Osteocyte (in vitro differentiated cells): ENCODE measurements at places on chromosomes 7 and 10.

- no peak for DNase-seq
- no peak overlapping the region for H3K27ac ChIP-seq
- no peaks in the 10 kb centered on the region for H3K4me1 ChIP-seq
- H3K27me3 ChIP-seq, result peaks cover 2% of the 10 kb centered on the region
- H3K36me3 ChIP-seq, result peaks cover 2% of the 10 kb centered on the region
- no peak overlapping the region for H3K4me3 ChIP-seq
Measured at GRCh38 chr10:13272164-13272571, 27.7 kb downstream of the PHYH start.

GRCh38 chr10:33550811-33551210 lies 216.3 kb upstream of the NRP1 start:
- H3K27me3 ChIP-seq, result peaks cover 57% of the 10 kb centered on the region
- DNase-seq, result no peak
- H3K4me1 ChIP-seq, result no peaks in the 10 kb centered on the region
- no peak overlapping the region for H3K4me3 ChIP-seq
- H3K36me3 ChIP-seq, result no peaks in the 10 kb centered on the region

- H3K27ac ChIP-seq, result no peak overlapping the region
- H3K4me3 ChIP-seq, result no peak overlapping the region
- no peak for DNase-seq
- H3K27me3 ChIP-seq, result peaks cover 3% of the 10 kb centered on the region
- no peaks in the 10 kb centered on the region for H3K4me1 ChIP-seq
Measured at GRCh38 chr10:33396279-33396678, 61.8 kb upstream of the NRP1 start.

DNA sequence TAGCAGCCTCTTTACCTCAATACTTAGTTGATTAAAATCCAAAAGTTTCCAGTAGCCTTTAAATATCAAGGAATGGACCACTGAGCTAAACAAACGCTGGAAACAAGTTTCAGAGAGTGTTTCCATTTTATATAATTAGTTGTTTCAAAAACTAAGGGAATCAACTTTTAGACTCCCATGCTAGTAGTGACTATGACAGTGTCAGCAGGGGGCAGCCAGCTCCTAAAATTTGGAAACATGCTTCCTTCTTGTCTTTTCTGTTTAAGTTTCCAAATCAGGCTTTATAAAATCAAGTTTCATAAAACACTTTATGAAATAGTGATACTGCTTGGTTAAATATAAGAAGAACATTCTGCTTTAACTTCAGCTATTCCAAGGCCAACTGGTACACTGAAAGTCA lies 138.2 kb upstream of the TMEM229A start:
- no peak overlapping the region for H3K27ac ChIP-seq
- no peak for DNase-seq
- peaks cover 4% of the 10 kb centered on the region for H3K4me1 ChIP-seq
- H3K4me3 ChIP-seq, result no peak overlapping the region

GRCh38 chr10:12559578-12560178 lies 210.3 kb downstream of the CAMK1D start:
- peaks cover 9% of the 10 kb centered on the region for H3K4me1 ChIP-seq
- H3K27me3 ChIP-seq, result no peaks in the 10 kb centered on the region
- H3K36me3 ChIP-seq, result peaks cover 8% of the 10 kb centered on the region
- no peak for DNase-seq
- H3K4me3 ChIP-seq, result no peak overlapping the region
- no peak overlapping the region for H3K27ac ChIP-seq

DNA sequence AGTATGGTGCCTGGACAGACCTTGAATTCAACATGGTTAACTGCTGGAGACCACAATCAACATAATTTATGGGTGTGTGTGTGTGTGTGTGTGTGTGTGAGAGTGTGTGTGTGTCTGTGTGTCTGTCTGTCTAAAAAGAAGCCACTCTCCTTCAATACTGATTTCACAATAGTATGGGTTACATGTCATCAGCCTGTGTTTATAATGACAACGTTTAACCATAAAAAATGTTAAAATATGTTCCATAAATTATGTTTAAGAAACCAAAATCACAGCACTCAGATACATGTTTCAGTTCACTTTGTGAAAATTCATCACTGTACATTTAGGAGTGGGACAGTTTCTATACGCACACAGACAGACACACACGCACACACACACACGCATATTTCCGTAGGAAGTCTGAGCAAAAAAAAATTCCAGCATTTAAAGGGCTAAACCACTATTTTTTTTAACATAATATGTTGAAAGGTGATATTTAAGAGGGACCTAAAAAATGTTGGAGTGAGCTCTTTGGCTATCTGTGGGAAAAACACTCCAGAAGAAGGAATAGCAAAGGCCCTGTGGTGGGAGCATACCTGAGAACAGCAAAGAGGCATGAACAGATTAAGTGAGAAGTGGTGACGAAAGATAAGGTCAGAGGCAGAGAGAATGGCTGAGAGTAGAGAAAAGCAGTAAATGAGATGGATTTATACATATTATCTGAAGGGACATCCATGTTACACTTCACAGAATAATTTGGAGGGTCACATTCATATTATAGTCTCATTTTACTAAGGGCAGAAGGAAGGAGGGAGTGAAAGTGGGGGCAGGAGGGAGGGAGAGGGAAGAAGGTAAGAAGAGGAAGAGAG lies 10.9 kb downstream of the PDZD8 start:
- H3K4me1 ChIP-seq, result peaks cover 57% of the 10 kb centered on the region
- H3K4me3 ChIP-seq, result no peak overlapping the region

DNA sequence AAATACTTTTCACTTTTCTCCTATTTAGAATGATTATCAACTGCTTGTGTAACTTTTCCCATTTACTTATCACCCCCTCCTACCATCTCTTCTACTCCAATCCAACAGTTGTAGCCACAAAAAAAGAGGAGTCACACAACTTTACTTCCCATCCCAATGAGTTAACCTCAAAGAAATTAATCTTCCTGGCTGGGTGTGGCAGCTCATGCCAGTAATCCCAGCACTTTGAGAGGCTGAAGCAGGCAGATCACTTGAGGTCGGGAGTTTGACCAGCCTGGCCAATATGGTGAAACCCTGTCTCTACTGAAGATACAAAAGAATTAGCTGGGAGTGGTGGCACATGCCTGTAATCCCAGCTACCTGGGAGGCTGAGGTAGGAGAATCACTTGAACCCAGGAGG lies 19.9 kb downstream of the SYPL1 start:
- H3K4me1 ChIP-seq, result peaks cover 3% of the 10 kb centered on the region
- no peak overlapping the region for H3K4me3 ChIP-seq
- no peaks in the 10 kb centered on the region for H3K27me3 ChIP-seq
- peaks cover 63% of the 10 kb centered on the region for H3K36me3 ChIP-seq
- DNase-seq, result no peak
- H3K27ac ChIP-seq, result no peak overlapping the region

- H3K27ac ChIP-seq, result no peak overlapping the region
- no peaks in the 10 kb centered on the region for H3K27me3 ChIP-seq
- H3K36me3 ChIP-seq, result peaks cover 8% of the 10 kb centered on the region
- DNase-seq, result peak; percentile 83
- peaks cover 3% of the 10 kb centered on the region for H3K4me1 ChIP-seq
Measured at GRCh38 chr7:66700633-66701131, 39.9 kb upstream of the RABGEF1 start.

DNA sequence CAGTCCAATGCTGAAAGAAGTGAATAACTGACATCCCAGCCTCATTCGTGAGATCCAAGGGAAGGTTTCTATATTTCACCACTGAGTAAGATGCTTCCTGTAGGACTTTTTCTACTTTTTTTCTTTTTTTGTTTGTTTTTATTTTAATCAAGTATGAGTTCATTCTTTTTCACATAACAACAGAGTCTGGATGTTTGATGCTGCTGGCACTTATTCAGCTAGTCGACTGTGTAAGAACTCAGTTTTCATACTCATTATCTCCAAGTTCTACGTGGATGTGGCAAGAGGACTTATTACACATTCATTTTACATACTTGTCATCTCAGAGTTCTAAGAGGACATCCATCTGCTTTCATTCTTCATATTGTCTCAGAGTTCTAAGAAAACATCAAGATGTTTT lies 86.9 kb downstream of the CPXM2 start:
- no peaks in the 10 kb centered on the region for H3K4me1 ChIP-seq
- H3K27me3 ChIP-seq, result no peaks in the 10 kb centered on the region
- H3K4me3 ChIP-seq, result no peak overlapping the region
- H3K36me3 ChIP-seq, result no peaks in the 10 kb centered on the region
- DNase-seq, result no peak
